ENCODE measurements at places on chromosomes 2 and 18. TPM values are rescaled to one million over a fixed set of nuclear protein-coding genes. Genes with fewer than 3 reads are reported as not detected.

DNA sequence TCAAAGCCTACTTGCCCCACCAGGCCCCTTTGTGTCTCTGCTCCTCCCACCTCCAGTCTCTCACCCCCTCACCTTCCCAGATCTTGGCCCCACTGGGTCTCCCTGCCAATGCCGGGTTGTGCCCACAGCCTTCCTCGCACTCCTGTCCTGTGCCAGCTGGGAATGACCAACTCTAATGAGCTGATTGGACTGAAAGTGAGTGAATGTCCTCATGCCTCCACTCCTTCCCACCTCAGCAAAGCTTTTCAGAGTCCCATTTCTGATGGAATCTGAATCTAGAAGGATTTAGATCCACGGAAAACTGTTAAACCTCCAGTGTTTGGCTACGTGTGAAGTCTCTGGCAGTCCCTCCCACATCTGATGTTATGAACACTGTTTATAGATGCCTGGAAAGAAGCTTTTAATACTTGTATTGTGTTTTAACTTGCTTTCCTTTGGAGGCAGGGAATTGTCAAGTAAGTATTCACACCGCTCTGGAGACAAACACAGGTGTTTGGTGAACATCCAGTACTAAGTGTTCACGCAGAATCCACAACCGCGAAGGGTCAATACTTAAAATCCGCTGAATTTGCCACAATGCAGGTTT lies 103.9 kb downstream of the RTN4 start:
- no peaks in the 10 kb centered on the region for H3K27me3 ChIP-seq
- no peak overlapping the region for H3K27ac ChIP-seq
- peaks cover 4% of the 10 kb centered on the region for H3K4me1 ChIP-seq
- no peaks in the 10 kb centered on the region for H3K36me3 ChIP-seq
- no peak for DNase-seq

DNA sequence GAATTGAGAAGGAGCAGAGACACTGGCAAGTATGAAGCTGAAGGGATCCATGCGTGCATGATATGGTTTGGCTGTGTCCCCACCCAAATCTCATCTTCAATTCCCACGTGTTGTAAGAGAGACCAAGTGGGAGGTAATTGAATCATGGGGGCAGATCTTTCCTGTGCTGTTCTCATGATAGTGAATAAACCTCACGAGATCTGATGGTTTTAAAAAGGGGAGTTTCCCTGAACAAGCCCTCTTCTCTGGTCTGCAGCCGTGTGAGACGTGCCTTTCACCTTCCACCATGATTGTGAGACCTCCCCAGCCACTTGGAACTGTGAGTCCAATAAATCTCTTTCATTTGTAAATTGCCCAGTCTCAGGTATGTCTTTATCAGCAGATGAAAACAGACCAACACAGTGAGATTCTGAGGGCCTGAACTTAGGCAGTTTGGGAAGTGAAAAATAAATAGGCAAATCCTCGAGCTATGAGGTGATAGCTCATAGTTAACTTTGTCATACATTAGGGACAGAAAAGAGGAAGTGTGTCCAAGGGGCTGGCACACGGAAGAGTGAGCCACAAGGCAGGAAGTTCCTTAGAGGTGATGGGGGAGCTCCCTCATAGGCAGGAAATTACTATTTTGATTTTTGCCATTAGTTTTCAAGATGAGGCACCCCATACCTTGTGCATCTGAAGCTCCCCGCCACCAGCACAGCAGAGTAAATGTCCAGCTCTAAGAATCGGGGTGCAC lies 658.8 kb upstream of the ID2 start:
- DNase-seq, result no peak
- no peaks in the 10 kb centered on the region for H3K27me3 ChIP-seq
- H3K4me3 ChIP-seq, result no peak overlapping the region

The SLC19A3 gene
- total RNA-seq, result not detected

GRCh38 chr18:38695559-38696280 lies 1130.1 kb upstream of the CELF4 start:
- H3K36me3 ChIP-seq, result no peaks in the 10 kb centered on the region
- H3K4me3 ChIP-seq, result no peak overlapping the region
- DNase-seq, result no peak
- H3K27me3 ChIP-seq, result no peaks in the 10 kb centered on the region
- H3K4me1 ChIP-seq, result no peaks in the 10 kb centered on the region
- H3K27ac ChIP-seq, result no peak overlapping the region

GRCh38 chr2:184394642-184395041 lies 203.7 kb upstream of the ZNF804A start:
- no peak for DNase-seq
- no peak overlapping the region for H3K4me3 ChIP-seq
- H3K27me3 ChIP-seq, result no peaks in the 10 kb centered on the region
- no peaks in the 10 kb centered on the region for H3K4me1 ChIP-seq

The FOXD4L1 gene
- 0.23 TPM for total RNA-seq

- no peaks in the 10 kb centered on the region for H3K27me3 ChIP-seq
- no peak overlapping the region for H3K4me3 ChIP-seq
- H3K4me1 ChIP-seq, result no peaks in the 10 kb centered on the region
- no peak overlapping the region for H3K27ac ChIP-seq
Measured at GRCh38 chr2:41087946-41088345, 636.1 kb upstream of the SLC8A1 start.

GRCh38 chr2:38540580-38541286 lies 62.0 kb downstream of the HNRNPLL start:
- H3K4me3 ChIP-seq, result no peak overlapping the region
- H3K36me3 ChIP-seq, result no peaks in the 10 kb centered on the region
- H3K27me3 ChIP-seq, result peaks cover 6% of the 10 kb centered on the region
- peaks cover 27% of the 10 kb centered on the region for H3K4me1 ChIP-seq
- no peak for DNase-seq

The BMP10 gene
- 0.18 TPM for total RNA-seq

DNA sequence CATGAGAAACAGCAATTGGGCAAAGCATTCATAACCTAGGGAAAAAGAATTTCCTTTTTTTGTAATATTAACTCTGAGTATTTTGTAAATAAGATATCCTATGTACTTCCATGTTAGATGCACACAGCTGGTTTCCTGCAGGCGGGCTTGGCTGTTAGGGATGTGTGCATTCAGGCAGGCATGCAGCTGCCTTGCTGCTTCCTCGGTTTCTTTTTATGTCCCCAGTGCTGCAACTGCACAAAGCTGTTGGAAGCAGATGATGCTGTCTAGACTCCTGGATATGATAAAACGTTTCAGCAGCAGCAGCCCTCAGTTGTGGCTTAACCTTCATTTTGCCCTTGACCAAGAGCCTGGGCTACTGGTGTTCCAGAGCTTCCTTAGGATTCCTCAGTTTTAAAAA lies 89.4 kb upstream of the EML6 start:
- no peak for DNase-seq
- peak overlapping the region; percentile 16 for H3K27ac ChIP-seq
- no peak overlapping the region for H3K4me3 ChIP-seq
- peaks cover 16% of the 10 kb centered on the region for H3K4me1 ChIP-seq
- H3K36me3 ChIP-seq, result peaks cover 79% of the 10 kb centered on the region

DNA sequence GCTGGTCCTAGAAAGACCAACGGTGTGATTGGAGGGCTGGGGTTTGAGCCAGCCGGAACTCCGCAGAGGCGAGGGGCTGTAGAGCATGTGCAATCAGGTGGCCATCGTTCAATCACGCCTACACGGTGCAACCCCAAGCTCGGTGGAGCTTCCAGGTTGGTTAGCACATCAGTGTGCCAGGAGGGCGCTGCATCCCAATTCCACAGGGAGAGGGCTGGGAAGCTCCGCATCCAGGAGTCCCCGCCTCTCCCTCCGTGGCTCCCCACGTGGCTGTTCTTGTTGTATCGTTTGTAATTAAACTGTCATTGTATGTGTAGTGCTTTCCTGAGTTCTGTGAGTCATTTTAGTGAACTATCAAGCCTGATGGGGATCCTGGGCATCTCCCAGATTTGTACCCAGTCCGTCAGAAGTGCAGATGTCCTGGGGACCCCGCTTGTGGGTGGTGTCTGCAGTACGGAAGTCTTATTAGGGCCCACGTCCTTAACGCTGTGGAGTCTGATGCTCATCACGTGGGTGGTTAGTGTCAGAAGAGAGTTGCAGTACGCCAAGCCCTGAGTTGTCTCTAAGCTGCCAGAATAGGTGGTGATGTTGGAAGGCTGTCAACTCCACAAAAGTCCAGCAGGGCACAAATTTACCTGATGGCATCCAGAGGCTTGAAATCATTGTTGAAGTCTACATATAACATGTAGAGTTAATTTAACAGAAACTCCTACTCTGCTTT lies 20.6 kb upstream of the AMMECR1L start:
- no peaks in the 10 kb centered on the region for H3K36me3 ChIP-seq
- no peak overlapping the region for H3K4me3 ChIP-seq
- DNase-seq, result no peak
- H3K4me1 ChIP-seq, result peaks cover 2% of the 10 kb centered on the region
- H3K27me3 ChIP-seq, result peaks cover 4% of the 10 kb centered on the region

DNA sequence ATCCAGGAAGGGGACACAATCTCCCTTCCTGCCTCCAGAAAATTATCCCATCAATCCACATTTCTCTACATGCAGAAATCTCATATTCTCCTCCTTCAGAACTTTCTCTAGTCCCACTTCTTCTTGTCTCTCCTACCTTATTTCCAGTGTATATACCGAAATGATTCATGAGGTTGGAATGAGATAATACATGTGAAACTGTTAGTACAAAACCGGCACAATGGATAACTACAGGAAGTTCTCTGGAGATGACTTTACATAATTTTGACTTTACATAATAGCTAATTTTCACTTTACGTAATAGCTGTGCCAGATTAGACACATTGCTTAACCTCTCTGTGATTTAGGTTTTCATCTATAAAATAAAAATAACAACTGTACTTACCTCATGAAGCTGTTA lies 801.3 kb downstream of the ERBB4 start:
- no peaks in the 10 kb centered on the region for H3K4me1 ChIP-seq
- H3K27me3 ChIP-seq, result no peaks in the 10 kb centered on the region
- no peak for DNase-seq
- H3K4me3 ChIP-seq, result no peak overlapping the region
- H3K27ac ChIP-seq, result no peak overlapping the region
- no peaks in the 10 kb centered on the region for H3K36me3 ChIP-seq

DNA sequence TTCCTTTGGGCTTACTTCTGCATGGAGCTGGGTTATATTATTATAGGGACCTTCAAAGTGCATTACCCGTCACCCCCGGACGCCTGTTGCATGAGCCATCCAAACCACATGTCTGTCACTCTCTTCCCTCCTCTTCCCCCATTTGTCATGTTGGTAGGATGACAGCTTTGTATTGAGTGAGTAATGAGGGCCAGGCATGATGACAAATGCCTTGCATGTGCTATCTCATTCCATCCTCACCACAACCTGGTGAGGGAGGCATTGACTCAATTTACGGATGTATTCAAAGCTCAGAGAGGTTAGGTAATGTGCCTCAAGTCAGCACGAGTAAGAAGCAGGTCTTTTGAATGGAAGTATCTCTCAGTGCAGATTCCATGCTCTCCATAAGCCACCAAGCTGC lies 510.5 kb upstream of the TNP1 start:
- no peak overlapping the region for H3K27ac ChIP-seq
- no peak overlapping the region for H3K4me3 ChIP-seq
- no peak for DNase-seq

The ABCG8 gene
- total RNA-seq, result not detected

- no peaks in the 10 kb centered on the region for H3K36me3 ChIP-seq
- H3K4me3 ChIP-seq, result no peak overlapping the region
- no peaks in the 10 kb centered on the region for H3K4me1 ChIP-seq
- no peak for DNase-seq
Measured at GRCh38 chr2:236078297-236079255, 89.6 kb downstream of the GBX2 start.

- peaks cover 4% of the 10 kb centered on the region for H3K4me1 ChIP-seq
- H3K36me3 ChIP-seq, result no peaks in the 10 kb centered on the region
- DNase-seq, result no peak
- H3K27ac ChIP-seq, result no peak overlapping the region
- no peaks in the 10 kb centered on the region for H3K27me3 ChIP-seq
- H3K4me3 ChIP-seq, result no peak overlapping the region
Measured at GRCh38 chr18:79583426-79583825, 96.2 kb upstream of the CTDP1 start.

- H3K27ac ChIP-seq, result no peak overlapping the region
- no peaks in the 10 kb centered on the region for H3K4me1 ChIP-seq
- no peaks in the 10 kb centered on the region for H3K27me3 ChIP-seq
- H3K4me3 ChIP-seq, result no peak overlapping the region
Measured at GRCh38 chr2:40329739-40330030, 122.2 kb downstream of the SLC8A1 start.

DNA sequence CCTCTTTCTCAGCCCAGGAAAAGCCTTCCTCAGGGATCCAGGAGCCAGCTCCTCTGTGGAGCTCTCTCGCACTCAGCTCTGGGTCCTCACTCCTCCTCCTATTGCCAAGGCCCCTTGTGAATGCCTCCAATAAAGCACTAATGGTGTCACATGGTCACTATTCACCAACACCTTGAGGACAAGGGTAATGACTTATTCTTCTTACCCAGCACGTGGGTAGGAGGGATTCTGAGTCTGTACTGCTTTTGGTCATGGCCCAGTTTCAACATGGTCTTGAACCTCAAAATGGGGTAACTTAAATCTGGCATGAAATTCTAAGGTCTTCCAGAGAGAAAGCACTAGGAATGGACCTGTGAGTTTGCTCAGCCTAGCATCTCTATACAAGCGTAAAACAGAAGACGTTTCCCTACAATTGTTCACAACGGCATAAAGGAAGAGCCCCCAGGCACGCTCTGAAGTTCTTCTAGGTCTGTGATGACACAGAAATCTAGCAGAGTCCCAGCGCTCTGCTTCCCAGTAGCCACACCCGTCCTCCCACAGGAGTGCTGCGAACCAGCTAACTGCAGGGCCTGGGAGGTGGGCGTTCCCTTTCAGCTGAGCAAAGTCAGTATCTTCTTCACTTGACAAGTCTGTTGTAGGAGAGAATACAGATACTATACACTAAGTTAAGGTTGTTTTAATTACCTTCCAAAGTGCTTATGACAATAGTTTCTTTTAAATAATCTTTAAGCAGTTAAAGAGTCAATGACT lies 14.6 kb upstream of the KIDINS220 start:
- H3K27me3 ChIP-seq, result peaks cover 10% of the 10 kb centered on the region
- H3K4me1 ChIP-seq, result no peaks in the 10 kb centered on the region
- H3K27ac ChIP-seq, result no peak overlapping the region
- DNase-seq, result no peak
- H3K36me3 ChIP-seq, result no peaks in the 10 kb centered on the region

DNA sequence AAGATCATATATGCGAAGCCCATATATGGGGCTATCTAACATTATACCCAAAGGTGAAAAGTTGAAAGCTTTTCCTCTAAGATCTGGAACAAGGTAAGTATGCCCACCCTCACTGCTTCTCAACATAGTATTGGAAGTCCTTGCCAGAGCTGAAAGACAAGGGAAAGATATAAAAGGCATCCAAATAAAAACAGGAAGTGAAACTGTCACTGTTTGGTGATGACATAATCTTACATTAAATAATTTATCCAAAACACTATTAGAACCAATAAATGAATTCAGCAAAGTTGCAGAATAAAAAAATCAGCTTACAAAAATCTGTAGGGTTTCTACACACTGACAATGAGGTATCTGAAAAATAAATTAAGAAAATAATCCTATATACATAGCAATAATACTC lies 205.8 kb downstream of the INSIG2 start:
- peaks cover 35% of the 10 kb centered on the region for H3K27me3 ChIP-seq
- H3K27ac ChIP-seq, result no peak overlapping the region
- no peaks in the 10 kb centered on the region for H3K36me3 ChIP-seq
- no peak overlapping the region for H3K4me3 ChIP-seq
- DNase-seq, result no peak
